ENCODE measurements at places on chromosomes 2 and 18.
A peak's percentile ranks its signal among the peaks of the same experiment; 100 is the strongest.

DNA sequence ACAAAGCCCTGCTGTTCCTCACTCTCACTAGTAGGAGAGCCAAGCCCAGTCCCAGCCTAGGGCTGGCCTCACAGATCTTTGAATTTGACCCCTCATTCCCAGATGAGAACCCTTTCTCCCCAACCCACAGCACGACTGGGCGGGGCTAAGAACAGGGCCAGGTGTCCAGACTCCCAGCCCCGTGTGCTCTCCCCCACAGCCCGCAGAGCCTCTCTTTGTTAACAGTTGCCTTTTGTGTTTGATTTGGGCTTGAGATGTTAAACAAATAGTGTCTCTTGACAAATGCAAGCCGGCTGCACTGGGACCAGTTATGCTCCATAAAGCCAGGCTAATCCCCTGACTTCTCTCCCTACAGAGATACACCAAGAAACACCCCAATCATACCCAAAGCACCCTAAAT is 4.7 kb upstream of the KCNK3 start:
- no peak for DNase-seq

DNA sequence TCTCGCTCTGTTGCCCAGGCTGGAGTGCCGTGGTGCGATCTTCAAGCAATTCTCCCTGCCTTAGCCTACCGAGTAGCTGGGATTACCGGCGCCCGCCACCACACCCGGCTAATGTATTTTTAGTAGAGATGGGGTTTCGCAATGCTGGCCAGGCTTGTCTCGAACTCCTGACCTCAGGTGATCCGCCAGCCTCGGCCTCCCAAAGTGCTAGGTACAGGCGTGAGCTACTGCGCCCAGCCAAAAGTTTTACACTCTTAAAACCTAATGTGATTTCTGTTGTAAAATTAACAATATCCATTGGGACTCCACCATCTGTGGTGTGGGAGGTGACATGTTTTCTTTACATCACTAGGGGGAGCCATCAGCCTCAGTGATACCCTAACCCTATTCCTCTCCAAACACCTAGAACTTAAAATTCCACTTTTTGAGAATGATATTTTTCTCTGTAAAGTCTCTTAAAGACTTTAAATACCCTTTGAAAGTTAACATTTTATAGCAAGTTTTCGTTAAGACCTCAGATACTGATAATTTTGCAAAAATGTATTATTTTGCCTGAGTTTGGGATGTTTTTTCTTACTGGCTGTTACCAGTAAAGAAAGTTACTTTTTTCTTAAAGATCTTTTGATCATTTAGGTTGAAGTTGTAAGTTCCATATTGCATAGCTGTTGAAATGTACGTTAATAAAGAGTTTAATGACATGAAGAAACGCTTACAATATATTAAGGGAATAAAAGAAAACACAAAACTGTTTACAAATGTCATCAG is 11.6 kb upstream of the EIF2AK2 start:
- DNase-seq = no peak

GRCh38 chr2:207049122-207049521 is 109.8 kb downstream of the CPO start:
- no peak for DNase-seq

GRCh38 chr2:204175552-204176271 is 239.1 kb downstream of the ICOS start:
- DNase-seq = no peak

GRCh38 chr2:180938451-180938850 is 42.0 kb upstream of the UBE2E3 start:
- no peak for DNase-seq

GRCh38 chr18:3649135-3649632 is 199.2 kb downstream of the TGIF1 start:
- DNase-seq = no peak

DNA sequence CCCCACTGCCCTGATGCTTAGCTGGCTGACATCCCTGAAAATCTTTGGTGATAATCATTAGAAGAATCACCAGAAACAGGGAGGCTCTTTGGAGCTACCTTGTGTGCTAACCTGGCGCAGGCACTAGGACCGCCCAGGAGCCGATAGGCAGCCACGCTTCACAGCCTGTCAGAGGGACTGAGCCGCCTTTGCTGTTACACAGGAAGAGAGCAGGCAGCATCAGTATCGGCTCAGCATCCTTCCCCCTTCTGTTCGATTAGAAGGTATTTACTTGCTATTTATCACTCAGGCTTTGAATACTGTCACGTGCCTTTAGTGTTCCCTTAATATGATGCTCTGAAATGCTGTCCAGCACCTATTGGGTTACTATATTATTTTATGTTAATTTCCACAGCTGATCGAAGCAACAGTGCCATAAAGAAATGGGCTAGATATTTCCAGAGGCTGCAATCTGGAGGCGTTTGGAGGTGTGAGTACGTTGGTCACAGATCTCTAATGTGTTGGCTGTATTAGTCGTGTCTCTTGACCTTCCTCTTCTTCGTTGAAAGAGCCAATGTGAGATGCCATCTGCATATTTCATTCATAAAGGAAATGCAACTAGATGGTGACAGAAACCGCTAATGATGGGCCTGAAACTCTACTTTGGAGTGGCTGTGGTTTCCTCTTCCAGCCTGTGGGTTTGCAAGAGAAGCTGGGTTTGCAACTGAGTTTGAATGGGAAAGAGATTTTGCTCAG is 110.4 kb upstream of the RAB27B start:
- DNase-seq = peak; percentile 14

DNA sequence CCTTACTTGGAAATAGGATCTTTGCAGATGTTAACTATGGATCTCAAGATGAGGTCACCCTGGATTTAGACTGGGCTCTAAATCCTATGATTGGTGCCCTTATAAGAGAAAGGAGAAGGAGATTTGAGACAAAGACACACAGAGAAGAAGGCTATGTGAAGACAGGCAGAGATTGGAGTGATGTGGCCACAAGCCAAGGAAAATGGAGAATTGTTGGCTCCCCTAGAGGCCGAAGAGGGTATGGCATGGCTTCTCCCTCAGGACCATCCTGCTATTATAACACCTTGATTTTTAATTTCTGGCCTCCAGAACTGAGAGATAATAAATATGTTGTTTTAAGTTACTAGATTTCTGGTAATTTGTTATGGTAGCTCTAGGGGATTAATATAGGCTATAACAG is 7.6 kb downstream of the CYBRD1 start:
- no peak for DNase-seq

DNA sequence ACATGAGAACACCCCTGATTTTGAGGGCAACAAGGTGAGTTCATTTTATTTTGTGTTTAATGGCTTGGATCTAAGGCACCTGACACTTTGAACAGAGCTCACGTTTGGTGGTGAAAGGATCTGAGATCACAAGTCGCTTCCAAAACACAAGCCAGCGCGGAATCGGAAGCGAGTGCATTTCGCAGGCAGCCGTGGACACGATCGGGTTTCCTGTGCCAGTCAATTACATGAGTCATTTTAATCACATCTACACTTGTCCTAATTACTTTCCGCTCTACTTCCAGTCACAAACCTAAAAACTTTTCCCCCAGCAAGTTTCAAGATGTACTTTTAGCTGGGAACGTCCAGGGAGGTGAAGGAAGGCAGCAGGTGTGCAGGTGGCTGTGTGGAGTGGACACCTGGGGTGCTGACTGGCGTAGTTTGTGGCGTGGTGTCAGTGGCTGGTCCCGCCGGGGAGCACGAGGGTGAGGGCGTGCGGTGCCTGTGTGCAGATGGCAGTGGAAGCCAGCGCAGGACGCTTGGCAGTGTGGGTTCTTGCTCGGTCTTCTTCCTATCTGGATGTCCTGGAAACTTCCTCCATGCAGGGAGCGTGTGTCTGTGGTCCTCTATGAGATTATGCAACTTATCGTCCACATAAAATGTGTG is 75.6 kb downstream of the DCDC2C start:
- DNase-seq = no peak

GRCh38 chr2:218999881-219000568 is 6.8 kb upstream of the CRYBA2 start:
- DNase-seq = no peak

GRCh38 chr18:48367557-48367956 is 41.6 kb downstream of the ZBTB7C start:
- DNase-seq = no peak

GRCh38 chr2:1665761-1666505 is 78.4 kb downstream of the PXDN start:
- DNase-seq = no peak

DNA sequence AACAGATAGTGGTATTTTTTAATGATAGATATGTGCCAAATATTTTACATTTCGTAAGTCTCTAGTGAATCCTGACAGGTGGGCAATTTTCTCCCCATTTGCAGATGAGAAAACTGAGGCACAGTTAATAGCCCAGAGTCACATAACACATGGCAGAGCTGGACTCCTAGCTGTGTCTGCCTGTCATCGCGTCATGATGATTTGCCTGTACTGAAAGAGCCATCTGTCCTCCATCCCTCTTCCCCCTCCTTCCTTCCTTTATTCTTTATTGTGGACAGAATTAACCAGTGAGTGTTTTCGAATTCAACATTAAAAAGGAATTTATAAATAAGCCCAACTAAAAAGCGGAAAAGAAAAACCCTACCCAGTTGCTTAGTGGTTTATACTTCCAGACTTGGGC is 3.2 kb downstream of the DNAJB2 start:
- DNase-seq = peak; percentile 26

All from hippocampal formation (tissue), 2 donors.